ENCODE measurements at places on chromosomes 3 and 15. TPM values are rescaled to one million over a fixed set of nuclear protein-coding genes. Genes with fewer than 3 reads are reported as not detected.

The ZBTB20 gene
- 49.8 TPM for total RNA-seq

The MESP2 gene
- total RNA-seq: 0.32 TPM

The CLDN16 gene
- not detected for total RNA-seq

The VILL gene
- 10.1 TPM for total RNA-seq

The TMEM212 gene
- total RNA-seq: not detected

The TNFAIP8L3 gene
- 2.7 TPM for total RNA-seq

The RASGRF1 gene
- total RNA-seq: not detected

The RHCG gene
- total RNA-seq: not detected

The DZIP1L gene
- 47.5 TPM for total RNA-seq

The CHRNA7 gene
- 0.81 TPM for total RNA-seq

The SLC22A13 gene
- 0.97 TPM for total RNA-seq

The ALDH1A2 gene
- 1.2 TPM for total RNA-seq

The LRRC31 gene
- total RNA-seq: not detected

The NCK1 gene
- total RNA-seq: 48.4 TPM

The SERINC4 gene
- total RNA-seq: 0.12 TPM

The PP2D1 gene
- total RNA-seq: not detected

The PLA2G4D gene
- not detected for total RNA-seq

The IFT80 gene
- total RNA-seq: 83.9 TPM

The FBLN2 gene
- 493 TPM for total RNA-seq

The CADPS gene
- 7.0 TPM for total RNA-seq

The DUOX1 gene
- 1.5 TPM for total RNA-seq

The ZNF502 gene
- total RNA-seq: 6.6 TPM

The AGTR1 gene
- 42.3 TPM for total RNA-seq

The ZNF620 gene
- 0.65 TPM for total RNA-seq

The ROBO2 gene
- total RNA-seq: 271 TPM

The TOPAZ1 gene
- total RNA-seq: not detected

The RASGRP1 gene
- 0.24 TPM for total RNA-seq

The GPR87 gene
- total RNA-seq: 0.16 TPM

The RCN2 gene
- 48.5 TPM for total RNA-seq

The PAQR5 gene
- 3.5 TPM for total RNA-seq

The PLSCR1 gene
- 72.9 TPM for total RNA-seq

The LCMT2 gene
- total RNA-seq: 7.5 TPM

The SKOR1 gene
- total RNA-seq: 0.49 TPM

The RHOV gene
- 0.16 TPM for total RNA-seq

The AP3B2 gene
- total RNA-seq: 1.6 TPM

The PLAAT1 gene
- not detected for total RNA-seq

The A4GNT gene
- total RNA-seq: not detected

The NR1I2 gene
- not detected for total RNA-seq
